Stimulated activated CD8-positive, alpha-beta memory T cell treated with anti-CD3 and anti-CD28 coated beads, Interleukin-15, amount 100 ng/mL, for 1 hour (primary cell): ENCODE measurements at places on chromosomes 2 and 18.

- DNase-seq: no peak
These were observed 457.8 kb downstream of the EIPR1 start for GRCh38 chr2:2919574-2920365.

DNA sequence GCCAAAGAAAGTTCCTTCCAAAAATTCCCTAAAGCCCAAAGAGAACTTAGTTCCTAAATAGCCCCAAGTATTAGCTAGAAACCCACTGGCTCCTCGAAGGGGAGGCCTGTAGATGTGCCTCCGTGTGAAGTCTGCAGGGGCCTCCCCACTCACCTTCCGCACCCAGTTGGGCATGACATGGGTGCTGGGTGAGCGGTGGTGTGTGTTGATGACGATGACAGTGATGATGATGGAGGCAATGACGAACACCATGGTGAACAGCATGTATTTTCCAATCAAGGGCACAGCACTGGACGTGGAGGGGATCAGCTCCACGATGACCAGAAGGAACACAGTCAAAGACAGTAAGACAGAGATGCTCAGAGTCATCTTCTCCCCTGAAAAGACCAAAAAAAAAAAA, 14.5 kb downstream of the CHRNA1 start:
- DNase-seq: no peak

DNA sequence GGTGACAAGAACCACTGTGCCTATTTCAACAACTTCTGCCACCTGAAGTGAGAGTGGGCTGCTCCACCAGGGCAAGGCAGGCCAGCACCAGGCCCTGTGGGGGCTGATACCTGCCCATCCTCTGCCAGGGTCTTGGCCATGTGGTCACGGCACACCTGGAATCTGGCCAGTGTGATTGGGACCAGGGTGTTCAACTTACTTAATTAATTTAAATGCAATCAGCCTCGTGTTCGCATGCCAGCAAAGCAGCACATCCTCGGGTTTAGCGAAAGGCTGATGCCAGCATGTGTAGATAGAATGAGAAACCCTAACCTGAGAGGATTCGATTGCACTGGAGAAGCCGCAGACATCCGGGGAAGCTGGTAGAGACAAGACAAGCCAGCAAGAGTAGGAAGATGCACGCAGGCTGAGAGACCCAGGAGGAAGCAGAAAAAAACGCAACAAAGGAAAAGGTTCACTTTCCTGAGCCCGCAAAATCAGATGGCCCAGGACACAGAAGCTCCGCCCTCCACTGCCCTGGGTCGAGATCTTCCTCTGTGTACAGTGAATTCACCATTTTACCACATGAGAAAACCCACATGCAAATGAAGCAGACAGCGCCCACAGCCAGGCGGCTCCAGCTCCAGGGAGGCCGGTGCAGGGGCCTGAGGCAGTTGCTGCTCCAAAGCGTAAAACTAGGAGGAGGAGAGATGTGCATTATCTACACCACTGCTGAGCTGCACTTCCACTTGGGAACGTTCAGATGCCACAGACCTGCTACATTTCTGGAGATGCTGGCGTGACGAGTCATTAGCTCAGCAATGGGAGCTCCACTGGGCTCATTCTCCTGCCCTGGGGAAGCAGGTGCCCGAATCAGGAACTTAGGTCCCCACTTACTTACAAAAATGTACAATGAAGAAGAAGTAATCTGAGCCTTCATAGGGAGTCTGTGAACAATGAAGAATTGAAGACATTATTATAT, 92.1 kb downstream of the TMEM18 start:
- peak; percentile 3 for DNase-seq

GRCh38 chr18:48404716-48405507, 4.3 kb downstream of the ZBTB7C start:
- DNase-seq: no peak

DNA sequence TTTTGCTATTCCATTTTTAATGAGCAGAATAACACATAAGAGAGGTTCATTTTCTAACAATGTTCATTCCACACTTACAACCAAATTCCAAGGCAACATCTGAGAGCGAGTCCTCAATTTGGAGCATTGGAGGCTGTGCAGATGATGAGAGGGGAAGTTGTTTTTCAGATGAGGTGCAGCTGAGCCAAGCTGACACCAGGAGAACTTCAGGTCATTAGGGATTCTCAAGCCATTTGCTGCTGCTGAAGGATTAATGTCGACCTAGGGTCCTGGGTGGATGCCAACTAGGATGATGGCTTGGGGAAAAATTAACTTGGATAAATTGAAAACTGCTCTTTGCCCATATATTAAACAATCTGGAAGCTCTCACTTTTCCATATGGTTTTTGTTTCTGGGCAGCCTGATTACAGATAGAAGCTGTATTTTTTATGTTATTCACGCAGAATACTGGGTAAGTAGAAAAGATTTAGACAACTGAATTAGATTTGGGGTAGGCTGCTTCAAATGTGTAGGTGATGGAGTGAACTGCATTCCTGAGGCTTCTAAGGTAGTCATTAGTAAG, 206.4 kb upstream of the SLC39A10 start:
- no peak for DNase-seq

DNA sequence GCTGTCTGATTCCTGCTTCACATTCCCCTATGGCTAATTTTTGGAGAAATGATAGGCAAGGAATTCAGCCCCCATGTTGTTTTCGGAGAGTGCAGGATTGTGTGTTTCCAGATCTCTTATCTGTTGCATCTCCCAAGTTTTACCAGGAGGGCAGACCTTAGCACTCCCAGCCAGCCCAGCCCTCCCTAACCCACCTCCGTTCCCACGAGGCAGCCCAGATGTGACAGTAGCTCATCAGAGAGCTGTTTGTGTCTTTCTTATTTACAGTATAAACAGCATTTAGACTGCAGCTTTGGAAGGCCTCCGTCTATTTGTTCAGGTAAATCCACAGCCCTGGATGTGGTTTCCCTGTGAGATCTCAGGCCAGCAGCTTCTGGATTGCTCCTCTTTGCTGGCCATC, 91.6 kb downstream of the THNSL2 start:
- no peak for DNase-seq

- no peak for DNase-seq
These were observed 95.9 kb upstream of the GRB14 start for GRCh38 chr2:164717000-164717803.

- DNase-seq: no peak
These were observed 56.7 kb upstream of the RAB6C start for GRCh38 chr2:129922571-129923264.

DNA sequence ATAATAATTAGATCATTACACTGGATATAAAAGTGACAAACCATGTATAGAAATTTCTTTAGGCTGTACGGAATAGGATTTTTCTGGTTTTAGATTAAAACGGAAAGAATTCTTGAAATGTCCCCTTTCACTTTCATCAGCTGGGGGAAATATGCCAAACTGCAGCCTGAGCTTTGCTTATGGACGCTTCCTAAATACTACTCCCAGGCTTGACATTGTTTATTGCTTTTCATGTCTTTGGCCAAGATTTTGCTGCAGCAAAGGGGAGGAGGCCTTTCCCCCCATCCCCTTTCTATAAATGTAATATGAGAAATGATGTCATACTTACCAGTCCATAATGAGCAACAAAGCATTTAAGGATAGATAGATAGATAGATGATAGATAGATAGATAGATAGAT, 158.4 kb downstream of the MAP2 start:
- DNase-seq: no peak

GRCh38 chr2:85049236-85049635, 78.3 kb downstream of the KCMF1 start:
- no peak for DNase-seq

DNA sequence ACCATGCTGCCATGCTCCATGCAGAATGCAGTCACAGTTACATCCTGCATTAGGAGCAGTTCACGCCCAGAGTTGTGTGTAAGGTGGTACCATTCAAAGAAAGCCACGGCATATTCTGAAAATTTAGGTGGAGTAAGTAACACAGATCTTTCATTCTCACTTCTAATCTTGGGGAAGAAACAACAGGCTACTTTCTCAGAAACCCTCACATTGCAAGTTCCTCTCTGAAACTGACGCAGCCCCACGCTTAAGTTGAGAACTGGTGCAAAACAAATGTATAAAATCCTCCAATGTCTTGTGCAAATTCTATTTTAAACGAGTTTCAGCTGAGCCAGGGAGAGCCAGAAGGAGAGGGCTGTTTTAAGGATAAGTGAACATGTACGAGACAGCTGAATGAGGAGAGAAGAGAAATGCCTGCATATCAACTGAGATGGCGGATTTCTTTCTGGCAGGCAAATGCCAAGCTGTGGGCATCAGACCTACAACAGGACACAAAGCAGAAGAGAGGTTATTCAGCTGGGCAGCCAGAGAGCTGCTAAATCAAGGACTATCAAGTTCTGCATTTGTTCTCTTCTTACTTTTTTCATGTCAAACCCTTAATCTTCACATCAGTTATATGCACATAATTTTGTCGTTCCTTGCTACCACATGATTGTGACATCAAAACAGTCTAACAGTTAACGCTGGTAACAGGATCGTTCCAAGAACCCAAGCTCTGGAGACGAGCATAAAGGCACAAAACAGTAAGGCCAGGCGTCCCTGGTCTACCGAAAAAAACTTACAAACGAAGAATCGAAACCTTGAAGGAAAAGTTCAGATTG, 6.4 kb downstream of the ARL4C start:
- DNase-seq: no peak

GRCh38 chr2:8400196-8400595, 281.7 kb upstream of the ID2 start:
- no peak for DNase-seq

DNA sequence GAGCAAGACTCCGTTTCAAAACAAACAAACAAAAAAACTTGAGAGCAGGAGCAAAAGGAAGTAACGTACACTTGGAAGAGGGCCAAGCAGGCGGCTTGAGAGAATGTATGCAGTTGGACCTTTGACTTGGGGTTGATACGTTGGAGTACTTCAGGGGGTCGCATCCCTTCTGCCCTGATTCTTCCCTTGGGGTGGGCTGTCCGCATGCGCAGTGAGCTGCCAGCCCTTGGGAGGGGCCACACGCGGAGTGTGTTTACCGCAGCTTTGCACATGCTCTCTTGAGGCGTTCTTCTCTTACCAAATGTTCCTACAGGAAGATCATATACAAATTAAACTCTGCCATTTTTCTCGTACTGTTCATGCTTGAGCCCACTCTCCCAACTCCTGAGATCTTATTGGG, 38.1 kb upstream of the SOCS6 start:
- no peak for DNase-seq

- no peak for DNase-seq
These were observed 60.3 kb downstream of the LONRF2 start for GRCh38 chr2:100262046-100262445.

DNA sequence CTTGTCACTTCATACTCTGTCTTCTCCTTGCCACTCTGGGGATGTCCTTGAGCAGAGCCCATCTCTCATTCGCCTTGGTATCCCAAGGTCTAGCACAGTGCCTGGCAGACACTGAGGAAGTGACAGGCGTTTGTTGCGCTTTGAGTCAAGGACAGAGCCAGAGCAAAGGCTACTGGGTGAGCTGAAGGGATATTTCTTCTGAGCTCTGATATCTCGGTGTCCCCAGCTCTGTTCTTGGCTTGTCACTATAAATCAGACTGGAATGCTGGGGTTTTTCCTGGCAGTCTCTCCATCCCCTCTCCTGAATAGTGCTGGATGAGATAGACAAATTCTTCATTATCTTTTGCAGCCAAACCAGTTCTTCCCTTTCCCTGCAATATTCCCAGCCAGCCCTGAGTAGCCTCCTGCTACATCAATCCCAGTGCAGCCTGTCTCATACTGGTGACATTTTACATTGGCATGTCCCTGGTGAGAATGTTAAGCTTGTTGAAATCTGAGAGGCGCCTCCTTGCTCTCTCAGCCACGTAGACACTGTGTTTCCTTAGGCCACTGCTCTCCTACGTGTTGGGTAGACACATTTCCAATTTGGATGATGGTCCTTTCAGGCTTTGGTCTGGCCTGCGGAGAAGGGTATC, 61.7 kb downstream of the CTIF start:
- no peak for DNase-seq

DNA sequence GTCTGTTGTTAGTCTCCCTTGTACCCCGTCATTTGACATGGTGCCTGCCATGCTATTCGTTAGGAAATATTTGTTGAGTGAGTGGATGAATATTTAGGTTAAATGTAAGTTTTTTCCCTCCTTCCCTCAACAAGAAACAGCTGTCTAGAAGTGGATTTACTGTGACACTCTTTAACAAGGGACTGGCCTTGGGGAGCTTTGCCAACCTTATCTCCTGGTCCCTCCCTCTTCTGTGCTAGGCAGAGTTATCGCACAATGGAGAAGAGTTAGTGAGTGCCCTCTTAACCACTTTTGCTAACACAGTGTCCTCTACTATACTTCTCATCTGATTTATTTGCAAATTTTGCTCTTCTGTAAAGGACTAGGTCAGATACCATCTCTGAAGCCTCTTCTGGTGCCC, 61.2 kb downstream of the DIS3L2 start:
- DNase-seq: no peak

GRCh38 chr18:31044926-31045325, 2.4 kb upstream of the DSC3 start:
- no peak for DNase-seq

- no peak for DNase-seq
These were observed 338.4 kb downstream of the FIGN start for GRCh38 chr2:163397451-163397850.

- no peak for DNase-seq
These were observed 733.6 kb upstream of the SALL3 start for GRCh38 chr18:78246050-78246449.

GRCh38 chr2:226707499-226707898, 92.1 kb downstream of the IRS1 start:
- DNase-seq: no peak

- DNase-seq: no peak
These were observed 15.0 kb upstream of the CTAGE1 start for GRCh38 chr18:22432657-22433137.

GRCh38 chr2:118858485-118859156, 11.2 kb upstream of the EN1 start:
- DNase-seq: no peak
